Activated T-cell treated with anti-CD3 and anti-CD28 coated beads, Interleukin-2, amount 50 U/mL, for 72 hours (primary cell): ENCODE measurements at places on chromosomes 7 and 10. TPM values are rescaled to one million over a fixed set of nuclear protein-coding genes. Genes with fewer than 3 reads are reported as not detected.

Gene ACSM6
- not detected for total RNA-seq

GRCh38 chr7:16398146-16399017 is 23.0 kb downstream of the CRPPA start:
- DNase-seq = no peak
- peaks cover 50% of the 10 kb centered on the region for H3K36me3 ChIP-seq
- H3K27me3 ChIP-seq = no peaks in the 10 kb centered on the region
- H3K4me1 ChIP-seq = no peaks in the 10 kb centered on the region
- H3K4me3 ChIP-seq = no peak overlapping the region

GRCh38 chr10:112967200-112967599 is 17.2 kb downstream of the TCF7L2 start:
- no peaks in the 10 kb centered on the region for H3K4me1 ChIP-seq
- peaks cover 1% of the 10 kb centered on the region for H3K36me3 ChIP-seq
- no peak overlapping the region for H3K27ac ChIP-seq
- H3K27me3 ChIP-seq = peaks cover 72% of the 10 kb centered on the region
- DNase-seq = no peak
- no peak overlapping the region for H3K4me3 ChIP-seq

GRCh38 chr10:7486528-7486927 is 75.7 kb upstream of the SFMBT2 start:
- H3K27me3 ChIP-seq = no peaks in the 10 kb centered on the region
- no peak overlapping the region for H3K4me3 ChIP-seq
- H3K27ac ChIP-seq = no peak overlapping the region

DNA sequence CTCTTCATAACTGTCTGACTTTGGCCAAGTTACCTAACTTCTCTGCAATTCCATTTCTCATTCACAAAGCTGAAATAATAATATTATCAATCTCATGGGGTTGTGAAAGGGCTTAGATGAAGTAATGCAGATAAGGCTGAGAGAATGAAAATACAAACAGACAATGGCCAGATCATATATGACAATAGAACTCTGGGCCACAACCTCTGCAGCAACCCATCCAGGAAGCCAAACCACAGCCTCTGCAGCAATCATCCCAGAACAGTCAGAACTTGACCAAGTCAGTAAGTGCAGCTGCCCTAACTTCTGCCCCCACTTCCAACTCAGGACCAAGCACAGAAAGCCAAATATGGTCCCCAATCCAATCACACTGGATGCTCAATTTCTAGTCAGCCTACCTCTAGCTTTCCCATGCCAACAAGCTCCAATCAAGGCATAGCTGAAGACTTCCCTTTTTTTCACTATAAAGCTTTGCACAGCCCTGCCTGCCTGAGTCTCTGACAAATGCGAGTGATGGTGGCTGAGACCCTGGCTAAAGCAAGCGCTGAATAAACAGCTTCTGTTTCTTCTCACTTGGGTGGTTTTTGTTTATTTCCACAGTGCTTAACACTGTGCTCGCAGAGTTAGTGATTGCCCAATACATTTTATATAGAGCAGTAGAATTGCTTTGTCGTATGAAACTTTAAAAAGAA is 34.8 kb upstream of the TNPO3 start:
- H3K4me1 ChIP-seq = peaks cover 26% of the 10 kb centered on the region
- H3K36me3 ChIP-seq = no peaks in the 10 kb centered on the region
- no peak overlapping the region for H3K27ac ChIP-seq
- H3K4me3 ChIP-seq = no peak overlapping the region
- H3K27me3 ChIP-seq = no peaks in the 10 kb centered on the region
- peak; percentile 33 for DNase-seq

- H3K4me1 ChIP-seq = peaks cover 77% of the 10 kb centered on the region
- peak; percentile 29 for DNase-seq
- H3K27ac ChIP-seq = peak overlapping the region; percentile 8
- peaks cover 12% of the 10 kb centered on the region for H3K36me3 ChIP-seq
- H3K27me3 ChIP-seq = no peaks in the 10 kb centered on the region
- H3K4me3 ChIP-seq = peak overlapping the region; percentile 84
Observed at GRCh38 chr10:15141136-15142054, 27.1 kb downstream of the NMT2 start.

DNA sequence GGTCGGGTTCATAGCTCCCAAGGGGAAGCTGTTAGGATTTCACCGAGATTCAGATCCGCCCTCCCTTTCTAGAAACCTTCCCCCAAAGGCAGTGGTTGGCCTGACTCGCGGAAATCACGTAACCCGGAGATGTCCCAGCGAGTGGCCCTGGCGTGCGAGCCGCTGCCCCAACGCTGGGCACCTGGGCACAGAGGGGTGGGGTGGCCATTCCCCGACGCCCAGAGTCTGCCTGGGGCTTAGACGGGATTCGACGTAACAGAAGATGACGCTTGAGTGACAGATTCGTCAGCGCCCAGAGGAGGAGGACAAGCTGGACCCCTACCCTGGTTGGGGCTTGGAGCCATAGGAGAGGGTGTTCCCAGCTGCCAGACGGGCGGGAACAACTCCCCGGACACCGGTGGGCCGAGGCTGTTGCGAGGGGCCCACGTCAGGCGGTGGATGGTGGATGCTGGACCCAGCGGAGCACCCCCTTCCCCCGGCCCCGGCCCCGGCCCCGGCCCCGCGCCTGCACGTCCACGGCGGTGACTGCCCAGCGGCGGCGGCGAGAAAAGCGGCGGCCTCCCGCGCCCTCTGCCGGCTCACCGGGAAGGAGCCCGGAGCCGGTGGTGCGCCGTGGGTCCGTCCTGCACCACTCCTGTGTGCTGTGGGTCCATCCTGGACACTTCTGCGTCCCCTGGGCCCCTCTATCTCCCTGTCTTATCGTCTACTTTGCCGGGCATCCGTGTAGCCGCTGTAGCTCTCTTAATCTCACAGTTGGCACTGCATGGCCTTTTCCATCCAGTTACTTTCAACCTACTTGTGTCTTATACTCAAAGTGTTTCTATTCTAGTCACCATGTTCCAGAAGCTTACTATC is 35.4 kb upstream of the KNDC1 start:
- H3K27ac ChIP-seq = no peak overlapping the region
- H3K4me1 ChIP-seq = peaks cover 15% of the 10 kb centered on the region
- no peaks in the 10 kb centered on the region for H3K36me3 ChIP-seq
- DNase-seq = peak; percentile 43

GRCh38 chr10:46544989-46545791 is 11.3 kb downstream of the GPRIN2 start:
- H3K27ac ChIP-seq = no peak overlapping the region
- no peak for DNase-seq
- no peaks in the 10 kb centered on the region for H3K4me1 ChIP-seq
- no peak overlapping the region for H3K4me3 ChIP-seq
- H3K27me3 ChIP-seq = peaks cover 20% of the 10 kb centered on the region
- H3K36me3 ChIP-seq = peaks cover 2% of the 10 kb centered on the region

DNA sequence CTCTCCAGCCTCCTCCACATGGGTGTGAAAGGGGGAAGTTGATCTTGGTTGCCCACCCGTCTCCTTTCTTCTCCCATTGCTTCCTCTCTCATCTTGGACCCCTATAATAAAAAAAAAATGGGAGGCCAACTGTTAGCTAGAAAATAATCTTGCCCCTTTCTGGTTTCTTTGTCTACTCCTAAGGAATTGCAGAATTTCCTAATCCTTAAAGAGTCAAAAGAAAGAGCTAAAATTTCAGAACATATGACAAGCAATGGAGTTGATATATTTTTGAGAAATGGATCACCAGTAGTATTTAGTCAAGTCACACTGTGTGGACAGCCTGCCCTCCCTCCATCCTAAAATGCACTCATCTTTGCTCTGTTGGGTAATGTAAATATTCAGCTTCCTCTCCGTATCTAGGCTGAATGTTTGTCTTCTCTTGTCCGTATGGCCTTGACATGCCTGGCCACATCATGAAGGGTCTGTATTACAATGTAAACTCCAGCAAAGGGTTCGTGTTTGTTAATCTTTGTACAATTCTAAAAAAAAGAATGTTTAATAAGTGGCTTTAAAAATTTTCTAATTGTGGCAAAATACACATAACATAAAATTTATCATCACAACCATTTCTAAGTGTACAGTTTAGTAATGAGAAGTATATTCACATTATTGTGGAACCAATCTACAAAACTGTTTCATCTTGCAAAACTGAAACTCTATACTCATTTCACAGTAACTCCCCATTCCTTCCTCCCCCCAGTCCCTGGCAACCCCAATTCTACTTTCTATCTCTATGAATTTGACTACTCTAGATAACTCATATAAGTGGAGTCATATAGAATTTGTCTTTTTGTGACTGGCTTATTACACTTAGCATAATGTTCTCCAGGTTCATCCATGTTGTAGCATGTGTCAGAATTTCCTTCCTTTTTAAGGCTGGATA is 71.5 kb downstream of the ZNF92 start:
- no peak for DNase-seq
- no peaks in the 10 kb centered on the region for H3K4me1 ChIP-seq
- H3K27ac ChIP-seq = no peak overlapping the region
- no peak overlapping the region for H3K4me3 ChIP-seq
- no peaks in the 10 kb centered on the region for H3K36me3 ChIP-seq
